ENCODE measurements at places on chromosomes 7 and 10.

GRCh38 chr7:44448922-44449583, 41.4 kb downstream of the NUDCD3 start:
- no peak for DNase-seq

DNA sequence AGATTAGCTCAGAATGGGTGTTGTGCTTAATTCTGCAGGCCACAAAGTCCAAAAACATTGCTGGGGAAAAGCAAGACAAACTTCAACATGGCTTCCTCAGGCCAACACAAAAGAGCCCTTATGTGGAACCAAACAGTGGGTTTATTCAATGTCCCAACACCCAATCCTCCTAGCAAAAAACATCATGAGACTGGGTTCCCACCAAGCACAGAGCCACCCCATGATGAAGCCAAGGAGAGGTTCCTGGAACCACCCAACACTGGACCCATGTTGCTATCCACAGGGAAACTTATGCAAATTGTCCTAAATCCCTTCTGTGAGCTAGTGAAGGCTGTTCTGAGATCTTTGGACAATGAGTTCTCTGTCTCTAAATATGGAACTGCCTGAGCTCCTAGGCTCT, 24.0 kb downstream of the SLC25A13 start:
- no peak for DNase-seq

- no peak for DNase-seq
Observed at GRCh38 chr7:123231021-123232000, 31.5 kb upstream of the SLC13A1 start.

DNA sequence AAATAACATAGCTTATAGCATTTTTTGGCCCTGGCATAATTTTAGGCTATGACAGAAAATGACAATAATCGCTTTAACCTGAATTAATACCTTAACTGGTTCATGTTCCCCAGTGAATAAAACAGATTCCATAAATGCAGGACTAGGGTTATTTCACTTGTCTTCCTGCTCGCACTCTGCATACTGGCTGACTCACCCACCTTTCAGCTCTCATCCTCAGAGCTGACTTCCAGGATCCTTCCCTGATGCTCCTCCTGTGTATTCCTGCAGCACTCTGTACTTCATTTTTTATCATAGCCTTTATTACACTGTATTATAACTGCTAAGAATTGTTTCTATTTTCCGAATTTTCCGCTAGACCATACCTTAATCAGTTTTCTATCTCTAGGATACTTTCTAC, 123.7 kb downstream of the AVL9 start:
- DNase-seq: no peak

DNA sequence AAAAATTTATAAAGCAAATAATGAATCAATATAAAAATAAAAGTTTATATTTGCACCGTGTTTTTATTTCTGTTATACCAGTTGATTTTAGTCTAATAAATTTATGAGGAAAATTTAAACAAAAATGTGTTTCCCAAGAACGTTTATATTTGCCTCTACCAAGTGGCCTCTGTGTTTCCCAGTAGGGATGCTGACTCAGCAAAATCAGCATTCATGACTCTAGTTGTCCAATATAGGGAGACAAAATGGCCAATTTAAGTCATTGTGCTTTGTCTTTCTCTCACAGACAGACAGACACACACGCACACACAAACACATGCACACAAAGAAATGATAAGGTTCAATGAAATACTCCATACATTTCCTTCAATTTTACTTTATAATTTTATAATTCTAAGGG, 942.5 kb upstream of the ZWINT start:
- DNase-seq: no peak

GRCh38 chr10:66349726-66350125, 576.1 kb upstream of the LRRTM3 start:
- DNase-seq: no peak

GRCh38 chr10:107517811-107518210, 353.3 kb upstream of the SORCS1 start:
- DNase-seq: no peak

DNA sequence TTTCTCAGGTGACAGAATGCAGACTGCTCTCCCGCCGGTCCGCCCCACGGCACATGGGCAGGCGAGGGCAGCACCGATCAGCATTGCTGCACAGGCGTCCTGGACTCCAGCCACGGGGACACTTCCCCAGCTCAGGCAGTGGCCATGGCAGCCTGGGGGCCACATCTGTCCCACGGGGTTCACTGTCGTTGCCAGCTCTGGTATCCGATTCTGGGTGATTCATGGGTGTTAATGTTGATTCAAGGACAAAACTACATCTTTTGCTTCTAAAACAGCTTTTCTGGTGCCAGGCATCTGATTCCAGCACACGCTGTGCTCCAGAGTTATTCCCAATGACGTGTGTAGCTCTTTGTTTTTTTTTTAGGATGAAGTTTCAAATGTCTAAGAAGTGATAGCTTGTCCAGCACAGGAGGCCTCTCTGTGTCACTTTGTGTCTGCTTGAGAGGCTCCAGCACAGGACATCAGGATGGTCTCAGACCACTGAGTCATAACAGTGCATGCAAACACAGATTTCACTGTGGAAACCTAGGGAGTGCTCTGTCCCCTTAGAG, 218.0 kb downstream of the WDR37 start:
- DNase-seq: no peak

- no peak for DNase-seq
Observed at GRCh38 chr10:113108194-113108835, 158.3 kb downstream of the TCF7L2 start.

- no peak for DNase-seq
Observed at GRCh38 chr7:77498659-77499379, 38.3 kb upstream of the PTPN12 start.

- DNase-seq: no peak
Observed at GRCh38 chr10:89357975-89358374, 19.9 kb upstream of the IFIT1B start.

DNA sequence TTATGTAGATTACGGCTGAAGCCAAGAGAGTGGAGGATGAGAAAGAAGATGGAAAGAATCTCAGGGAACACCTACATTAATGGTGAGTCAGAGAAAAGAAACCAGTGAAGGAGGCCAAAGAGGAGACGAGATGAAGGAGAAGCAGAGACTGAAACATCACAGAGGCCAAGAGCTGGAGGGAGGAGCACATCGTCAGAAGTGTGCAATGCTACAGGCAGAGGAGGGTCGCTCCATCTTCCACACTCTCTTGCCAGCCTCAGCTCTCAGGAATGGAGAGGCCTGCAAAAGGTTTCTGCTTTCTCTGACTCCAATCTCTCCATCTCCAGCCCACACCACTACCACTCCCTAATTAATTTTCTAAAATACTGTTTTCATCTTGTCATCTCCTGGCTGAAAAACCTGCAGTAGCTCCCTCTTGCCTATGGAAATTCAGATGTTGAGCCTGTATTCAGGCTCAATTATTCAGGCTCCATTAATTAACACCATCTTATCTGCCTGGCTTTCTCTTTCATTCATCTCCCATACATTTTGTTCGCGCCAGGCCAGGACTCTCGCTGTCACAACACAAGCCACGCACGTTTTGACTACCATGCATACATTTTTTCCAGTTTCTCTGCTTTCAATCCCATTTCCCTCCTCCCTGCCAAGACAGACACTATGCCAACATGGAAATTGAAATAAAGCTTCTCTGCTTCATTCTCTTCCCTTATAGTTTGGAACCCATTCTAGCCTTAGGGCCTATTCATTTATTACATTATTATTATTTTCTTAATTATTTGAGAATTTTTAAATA, 165.8 kb downstream of the INHBA start:
- no peak for DNase-seq

GRCh38 chr10:70715853-70716795, 43.8 kb downstream of the ADAMTS14 start:
- DNase-seq: no peak

GRCh38 chr7:50284296-50284695, 20.2 kb upstream of the IKZF1 start:
- no peak for DNase-seq

GRCh38 chr7:101754424-101755159, 62.8 kb upstream of the CUX1 start:
- DNase-seq: no peak

GRCh38 chr10:125709553-125710474, 9.7 kb upstream of the EDRF1 start:
- DNase-seq: no peak

DNA sequence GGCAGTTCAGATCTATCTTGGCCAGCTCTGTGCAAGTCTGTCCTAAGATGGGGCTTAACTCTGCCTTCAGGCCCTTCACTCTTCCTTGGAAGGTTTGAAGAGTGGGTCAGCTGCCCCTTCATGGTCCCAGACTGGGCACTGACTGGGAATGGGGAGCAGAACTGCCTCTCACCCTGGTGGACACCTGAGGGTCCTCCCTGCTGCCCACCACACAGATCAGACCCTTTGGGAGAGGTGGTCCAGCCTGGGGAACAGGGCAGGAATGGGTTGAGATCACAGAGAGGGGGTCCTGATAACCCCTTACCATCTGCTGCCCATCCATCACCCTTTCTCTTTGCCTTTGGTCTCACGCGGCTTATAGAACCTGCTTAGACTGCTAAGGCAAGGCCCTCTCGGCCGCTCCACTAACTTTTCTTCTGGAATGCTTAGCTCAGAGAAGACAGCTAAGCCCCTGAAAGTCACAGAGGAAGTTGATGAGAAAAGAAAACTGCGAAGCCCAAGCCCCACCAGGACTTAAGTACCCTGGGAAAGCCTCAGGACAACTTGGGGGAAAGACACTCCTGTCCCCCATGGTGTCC, 402 bp upstream of the CDHR1 start:
- DNase-seq: no peak

DNA sequence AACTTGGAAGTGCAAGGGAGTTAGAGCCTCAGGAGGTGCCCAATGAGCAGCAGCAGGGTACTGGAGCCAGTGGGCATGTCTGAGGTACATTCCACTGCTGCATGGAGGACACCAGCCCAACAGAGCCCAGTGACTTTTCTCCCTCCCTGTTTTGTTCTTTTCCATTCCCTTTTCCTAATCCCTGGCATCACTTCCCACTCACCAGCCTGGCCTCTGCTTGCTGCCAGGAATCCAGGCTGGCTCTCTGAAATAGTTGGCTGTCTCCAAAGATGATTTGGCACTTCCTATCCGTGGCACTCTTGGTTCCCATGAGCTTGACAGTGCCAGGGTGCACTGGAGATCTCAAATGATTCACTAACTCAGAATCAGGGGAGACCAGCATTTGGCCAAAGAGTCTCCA, 97.7 kb upstream of the ZPBP start:
- DNase-seq: no peak
